Foreskin melanocyte (primary cell): ENCODE measurements at places on chromosomes 2 and 18.
A peak's percentile ranks its signal among the peaks of the same experiment; 100 is the strongest.

- no peak for DNase-seq
These were observed 93.5 kb downstream of the TFCP2L1 start for GRCh38 chr2:121191191-121192170.

GRCh38 chr18:78978349-78979055 lies 1.1 kb upstream of the SALL3 start:
- DNase-seq, result peak; percentile 16

GRCh38 chr18:38241216-38241615 lies 675.6 kb upstream of the CELF4 start:
- DNase-seq, result no peak

GRCh38 chr2:100603948-100604633 lies 41.3 kb downstream of the PDCL3 start:
- peak; percentile 80 for DNase-seq

GRCh38 chr2:155178921-155179320 lies 480.4 kb downstream of the KCNJ3 start:
- DNase-seq, result no peak

DNA sequence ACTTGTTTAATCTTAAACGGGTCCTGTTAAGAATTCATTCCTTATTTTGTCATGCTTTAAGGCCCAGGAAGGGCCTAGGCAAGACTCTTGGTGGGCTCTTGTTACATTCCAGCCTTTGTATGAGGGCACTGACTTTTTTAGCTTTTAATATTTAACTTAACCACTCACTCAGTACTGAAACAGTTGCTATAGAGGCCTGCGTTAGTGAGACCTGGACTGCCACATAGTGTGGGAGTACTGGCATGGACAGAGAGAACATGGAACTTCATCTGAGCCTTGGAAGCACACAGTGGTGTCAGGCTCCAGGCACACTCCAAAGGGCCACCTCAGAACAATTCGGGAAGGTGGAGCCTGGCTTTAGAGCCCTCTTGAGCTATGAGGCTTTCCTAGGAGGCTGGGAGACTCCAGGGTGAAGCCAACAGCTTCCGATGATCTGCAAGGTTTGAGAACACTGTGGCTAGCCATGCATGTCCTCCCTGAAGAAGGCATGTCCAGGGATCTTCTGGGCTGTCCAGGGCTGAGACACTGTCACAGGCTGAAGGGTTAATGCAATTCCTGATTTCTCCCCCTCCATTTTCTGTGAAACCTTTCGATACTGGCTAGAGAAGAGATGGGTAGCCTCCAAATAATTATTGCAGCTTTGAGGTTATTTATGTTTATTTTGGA lies 155.4 kb upstream of the ACAA2 start:
- DNase-seq, result no peak

- DNase-seq, result peak; percentile 97
These were observed 318.7 kb downstream of the PDE11A start for GRCh38 chr2:177753682-177754491.

GRCh38 chr2:224851811-224852210 lies 135.6 kb upstream of the CCDC195 start:
- no peak for DNase-seq

- no peak for DNase-seq
These were observed 19.0 kb downstream of the PLEKHM3 start for GRCh38 chr2:208006337-208006736.

- no peak for DNase-seq
These were observed 627 bp upstream of the GALR1 start for GRCh38 chr18:77248873-77249568.

GRCh38 chr2:157572725-157573124 lies 55.9 kb downstream of the ACVR1C start:
- no peak for DNase-seq

GRCh38 chr2:22027345-22028005 lies 903.7 kb downstream of the TDRD15 start:
- no peak for DNase-seq

DNA sequence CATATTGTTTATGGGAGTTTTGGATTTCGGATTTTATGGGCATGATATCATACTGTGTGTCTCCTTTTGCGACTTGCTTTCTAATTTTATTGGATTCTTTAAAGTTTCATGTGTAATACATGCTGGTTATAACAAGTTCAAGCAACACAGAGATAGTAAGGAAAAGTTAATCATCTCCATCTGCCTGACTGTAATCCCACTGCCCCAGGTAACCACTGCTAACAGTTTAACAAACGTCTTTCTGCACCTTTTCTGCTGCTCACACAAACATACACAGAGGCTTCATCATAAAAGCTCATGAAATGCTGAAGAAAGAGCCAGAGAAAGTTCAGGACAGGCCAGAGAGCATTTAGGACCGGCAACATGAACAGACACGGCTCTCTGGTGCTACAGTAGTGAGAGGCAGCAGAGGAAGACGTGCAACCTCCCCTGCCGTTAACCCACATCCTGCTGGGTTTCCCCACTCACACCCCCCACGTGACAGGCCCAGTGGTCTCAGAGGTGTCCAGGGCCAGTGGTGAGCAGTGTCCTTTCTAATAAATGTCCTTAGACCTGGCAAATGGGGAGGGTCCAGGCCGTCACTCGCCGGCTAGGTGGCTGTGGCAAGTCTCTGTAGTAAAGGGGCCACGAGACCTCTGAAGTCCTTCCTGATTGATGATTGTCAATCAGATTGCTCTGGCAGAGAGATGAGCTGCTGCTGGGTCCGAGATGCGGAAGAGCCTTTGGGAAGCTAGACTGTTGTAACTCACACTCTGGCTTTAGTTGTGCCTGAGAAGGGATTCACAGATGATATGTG lies 43.0 kb upstream of the SLC1A4 start:
- no peak for DNase-seq

GRCh38 chr2:152693033-152693432 lies 24.2 kb downstream of the PRPF40A start:
- DNase-seq, result no peak

DNA sequence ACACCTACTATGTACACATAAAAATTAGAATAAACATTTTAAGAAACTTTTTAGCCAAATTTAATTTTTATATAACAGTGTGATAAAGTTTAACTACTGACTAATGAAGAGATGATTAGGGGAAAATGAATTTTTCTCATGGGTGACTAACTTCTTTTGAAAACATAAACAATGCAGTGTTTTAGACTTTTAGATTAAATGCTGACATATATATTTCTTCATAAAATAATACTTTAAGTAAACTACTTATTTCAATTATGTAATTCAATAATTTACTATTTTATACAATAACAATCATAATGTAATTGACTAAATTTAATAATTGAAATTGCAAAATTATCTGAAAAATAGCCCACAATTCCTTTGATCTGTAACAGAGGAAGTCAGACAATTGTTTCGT lies 233.3 kb upstream of the PXDN start:
- DNase-seq, result no peak

- peak; percentile 67 for DNase-seq
These were observed 223.1 kb upstream of the SIX3 start for GRCh38 chr2:44718431-44718830.

DNA sequence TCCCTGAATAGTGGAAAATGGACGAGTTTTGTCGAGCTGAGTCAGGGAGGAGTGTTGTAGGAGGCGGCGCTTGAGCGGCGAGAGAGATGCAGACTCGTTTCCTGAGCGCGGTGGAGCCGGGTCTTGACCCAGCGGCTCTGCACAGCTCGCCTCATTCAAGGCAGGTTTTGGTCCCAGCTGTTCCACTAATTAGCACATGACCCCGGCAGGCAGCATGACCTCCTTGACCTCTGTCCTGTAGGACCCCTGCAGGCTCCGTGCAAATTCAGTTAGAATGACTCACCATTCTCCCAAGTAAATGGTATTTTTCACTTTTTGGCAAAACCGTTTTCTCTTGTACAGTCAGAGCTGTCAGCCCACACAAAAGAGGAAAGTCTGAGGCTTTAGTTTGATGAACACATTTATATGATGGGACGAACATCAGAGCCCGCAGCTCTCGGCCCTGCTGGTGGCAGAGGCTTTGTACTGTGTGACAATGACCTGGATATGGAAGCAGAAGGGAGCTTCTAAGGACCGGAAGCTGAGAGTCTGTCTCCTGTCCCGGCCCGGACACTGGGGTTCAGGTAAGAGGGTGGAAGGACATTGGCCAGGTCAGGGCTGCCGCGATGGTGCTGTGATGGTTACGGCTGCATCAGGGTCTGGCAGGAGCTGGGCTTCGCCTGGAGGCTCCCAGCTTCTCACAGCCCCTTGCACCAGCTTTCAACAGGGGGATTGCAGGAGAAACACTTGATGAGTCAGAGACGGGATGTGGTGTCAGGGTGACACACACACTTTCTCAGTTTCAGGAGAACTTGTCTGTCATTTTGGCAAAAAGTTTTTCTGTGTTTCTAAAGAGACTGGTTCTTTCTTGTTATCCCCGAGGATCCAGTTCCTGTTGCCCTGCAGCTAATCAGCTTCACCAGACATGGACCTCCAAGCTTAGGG lies 29.9 kb upstream of the ALKAL2 start:
- DNase-seq, result peak; percentile 2

- DNase-seq, result no peak
These were observed 93.1 kb downstream of the CABLES1 start for GRCh38 chr18:23228102-23229061.

DNA sequence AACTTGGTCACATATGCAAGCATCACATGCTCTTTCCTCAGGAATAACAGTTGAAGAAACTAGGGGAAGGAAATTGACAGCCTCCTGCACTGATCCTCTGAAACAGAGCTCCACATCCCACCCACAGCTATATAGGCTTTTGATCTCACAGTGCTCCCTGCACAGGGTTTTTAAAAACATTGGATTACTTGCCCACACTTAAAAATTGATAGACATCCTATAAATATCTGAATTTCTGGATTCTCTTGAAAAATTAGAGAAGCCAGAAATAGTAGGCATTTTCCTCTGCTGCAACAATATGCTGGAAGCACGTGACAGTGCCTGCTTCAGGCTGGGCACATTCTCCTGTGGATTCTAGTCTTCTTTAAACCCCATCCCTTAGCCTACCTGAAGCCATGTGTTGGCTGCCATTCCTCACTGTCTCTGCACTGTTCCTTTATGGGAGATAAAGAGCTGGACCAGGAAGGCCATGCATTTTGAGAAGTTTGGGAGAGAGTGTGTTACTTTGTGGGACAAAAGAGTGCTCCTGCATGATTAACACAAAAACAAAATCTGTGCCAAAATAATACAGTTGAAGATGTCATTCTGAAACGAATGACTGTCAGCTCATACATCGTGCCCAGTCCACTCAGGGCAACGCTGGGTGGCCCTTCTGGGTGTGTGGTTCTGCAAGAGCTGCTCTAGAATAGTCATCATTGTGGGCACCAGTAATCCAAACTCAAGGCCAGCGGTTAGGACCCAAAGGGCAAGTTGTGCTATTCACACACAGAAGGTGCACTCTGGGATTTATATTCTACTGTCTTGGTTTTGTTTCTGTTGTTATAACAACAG lies 59.8 kb downstream of the GYPC start:
- DNase-seq, result no peak

DNA sequence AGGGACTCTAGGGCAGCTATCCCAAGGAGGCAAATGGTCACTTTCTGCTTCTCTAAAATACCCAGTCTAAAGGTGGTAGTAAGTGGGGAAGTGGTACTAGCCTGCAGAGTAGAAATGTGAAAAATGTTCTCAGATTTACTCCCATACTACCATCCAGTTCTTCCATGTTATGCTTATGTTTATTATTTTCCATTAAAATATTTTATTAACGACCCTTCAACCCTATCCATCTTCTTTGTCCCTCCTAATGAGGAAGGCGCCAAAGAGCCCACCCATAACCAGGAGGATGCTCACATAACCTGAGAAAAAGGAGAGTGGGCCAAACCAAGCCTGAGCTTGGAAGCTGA lies 153.5 kb downstream of the ANTXR1 start:
- DNase-seq, result no peak

GRCh38 chr18:31633392-31634330 lies 42.0 kb downstream of the TTR start:
- DNase-seq, result no peak

DNA sequence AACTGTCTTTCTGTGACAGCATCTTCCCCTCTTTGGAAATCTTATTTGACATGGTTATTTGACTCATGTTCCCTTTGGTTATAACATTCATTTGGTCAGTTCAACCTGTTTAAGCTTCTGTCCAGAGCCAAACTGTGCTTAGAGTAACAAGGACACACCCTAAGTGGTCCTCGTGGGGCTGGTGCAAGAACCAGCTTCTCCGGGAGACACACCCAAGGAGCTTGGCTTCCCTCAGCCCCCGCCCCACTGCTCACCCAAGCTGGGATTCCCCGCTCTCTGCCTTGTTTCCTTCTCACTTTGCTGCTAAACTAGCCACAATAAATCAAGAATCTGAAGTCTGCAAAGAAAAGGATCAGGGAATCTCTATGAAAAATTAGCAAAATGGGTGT lies 1.4 kb downstream of the SCYGR3 start:
- DNase-seq, result no peak

GRCh38 chr18:76167845-76168621 lies 327.0 kb downstream of the ZNF516 start:
- peak; percentile 29 for DNase-seq

DNA sequence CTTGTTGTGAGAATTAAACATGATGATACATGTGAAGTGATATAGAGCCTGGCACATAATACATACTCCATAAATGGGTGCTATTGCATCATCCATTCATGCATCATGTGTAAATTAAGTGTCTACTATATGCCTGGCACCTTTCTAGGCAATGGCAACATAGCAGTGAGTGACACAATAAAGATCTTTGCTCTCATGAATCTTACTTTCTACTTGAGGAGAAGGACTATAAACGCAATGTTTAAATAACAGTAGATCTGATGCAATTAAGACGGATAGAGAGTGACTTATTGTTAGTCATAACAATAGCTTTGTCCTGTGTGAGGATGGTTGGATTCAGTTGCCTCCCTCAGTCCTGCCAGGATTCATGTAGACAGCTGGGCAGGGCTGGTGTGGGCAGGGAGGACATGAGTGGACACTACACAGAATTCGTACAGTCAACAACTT lies 88.4 kb upstream of the NPAS2 start:
- no peak for DNase-seq

DNA sequence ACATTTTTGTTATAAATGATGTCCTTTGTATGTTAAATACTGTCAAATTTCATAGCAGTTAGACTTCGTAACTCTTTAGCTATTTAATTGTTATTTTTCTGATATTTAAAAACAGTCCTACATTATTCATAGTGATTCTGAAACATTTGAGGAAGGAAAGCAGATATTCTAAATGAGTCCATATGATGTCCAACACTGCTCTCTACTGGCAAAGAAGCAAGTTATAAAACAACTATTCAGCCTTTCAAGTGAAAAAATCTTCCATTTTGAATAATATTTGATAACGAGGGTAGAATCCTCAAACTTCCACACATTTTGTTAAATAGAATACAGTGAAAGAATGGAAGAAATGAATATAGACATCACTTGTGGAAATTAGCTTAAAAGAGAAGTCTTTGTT lies 220.8 kb downstream of the GULP1 start:
- peak; percentile 51 for DNase-seq
